ENCODE measurements at places on chromosomes 2 and 18.

- no peak for DNase-seq
Measured at GRCh38 chr18:47528343-47528742, 276.9 kb upstream of the SKOR2 start.

DNA sequence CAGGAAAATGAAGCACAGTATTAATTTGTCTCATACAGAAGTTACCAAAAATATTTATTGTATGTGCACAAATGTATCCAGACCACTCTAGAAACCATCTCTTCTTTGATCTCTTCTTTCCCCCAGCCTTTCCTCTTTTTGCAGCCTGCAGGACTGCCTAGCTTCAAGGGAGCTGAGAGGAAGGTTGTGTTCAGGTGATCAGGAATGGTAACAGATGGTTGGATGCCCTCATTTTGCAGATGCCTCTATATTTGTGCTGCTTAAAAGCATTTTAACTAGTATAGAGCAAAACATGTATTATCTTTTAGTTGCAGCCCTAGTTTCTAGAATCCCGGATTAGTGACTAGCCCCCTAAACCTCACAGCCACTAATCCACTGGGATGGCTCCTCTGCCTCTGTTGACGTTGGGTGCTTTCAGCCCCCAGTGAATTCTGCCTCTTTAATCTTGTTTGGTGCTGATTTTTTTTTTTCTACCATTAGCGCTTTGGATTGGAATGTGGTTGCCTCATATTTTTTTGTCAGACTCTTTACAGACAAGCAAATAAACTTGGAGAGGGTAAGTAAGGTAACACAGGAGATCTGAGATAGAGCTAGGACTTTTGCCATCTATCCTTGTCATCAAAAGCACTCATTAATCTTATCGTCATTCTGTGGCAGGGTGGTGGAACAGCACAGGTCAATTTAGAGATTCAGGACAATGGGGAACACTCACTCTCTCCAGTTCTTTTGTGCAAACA is 103.8 kb upstream of the NDUFV2 start:
- no peak for DNase-seq

DNA sequence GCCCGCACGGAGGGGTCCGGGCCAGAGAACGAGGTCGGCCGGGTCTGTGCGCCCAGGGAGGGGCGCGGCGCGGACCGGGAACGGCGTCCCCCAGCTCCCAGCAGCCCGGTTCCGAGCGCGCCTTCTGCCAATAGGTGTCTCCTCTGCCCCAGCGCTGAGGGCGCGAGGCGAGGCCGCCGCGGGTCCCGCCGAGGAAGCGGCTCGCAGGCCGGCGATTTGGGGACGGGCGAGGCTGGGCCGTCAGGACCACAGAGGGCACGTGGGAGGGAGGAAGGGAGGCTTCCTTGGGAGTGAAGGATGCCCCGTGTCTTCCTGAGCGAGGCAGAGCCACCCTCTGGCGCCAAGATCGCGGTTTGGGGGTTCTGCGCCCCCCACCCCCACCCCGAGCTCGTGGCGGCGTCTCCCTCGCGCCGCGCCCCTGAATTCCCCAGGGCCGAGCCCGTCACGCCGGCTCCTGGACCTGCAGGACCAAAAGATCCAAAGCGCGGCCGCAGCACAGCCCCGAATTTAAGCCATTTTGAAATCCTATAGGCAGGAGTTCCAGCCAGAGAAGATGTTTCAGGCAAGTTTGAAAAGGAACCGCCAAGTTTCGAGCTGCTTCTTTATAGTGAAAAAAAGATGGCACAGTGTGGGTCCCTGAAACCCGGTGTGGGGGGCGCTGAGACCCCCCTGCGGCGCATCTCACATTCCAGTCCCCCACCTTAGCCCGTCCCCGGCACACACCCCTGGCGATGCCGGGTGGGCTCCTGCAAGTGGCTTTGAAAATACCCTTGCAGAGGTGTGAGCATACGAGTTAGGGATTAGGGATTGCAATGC is 909 bp downstream of the NFATC1 start:
- no peak for DNase-seq

GRCh38 chr18:24603151-24603550 is 142.7 kb downstream of the HRH4 start:
- no peak for DNase-seq

DNA sequence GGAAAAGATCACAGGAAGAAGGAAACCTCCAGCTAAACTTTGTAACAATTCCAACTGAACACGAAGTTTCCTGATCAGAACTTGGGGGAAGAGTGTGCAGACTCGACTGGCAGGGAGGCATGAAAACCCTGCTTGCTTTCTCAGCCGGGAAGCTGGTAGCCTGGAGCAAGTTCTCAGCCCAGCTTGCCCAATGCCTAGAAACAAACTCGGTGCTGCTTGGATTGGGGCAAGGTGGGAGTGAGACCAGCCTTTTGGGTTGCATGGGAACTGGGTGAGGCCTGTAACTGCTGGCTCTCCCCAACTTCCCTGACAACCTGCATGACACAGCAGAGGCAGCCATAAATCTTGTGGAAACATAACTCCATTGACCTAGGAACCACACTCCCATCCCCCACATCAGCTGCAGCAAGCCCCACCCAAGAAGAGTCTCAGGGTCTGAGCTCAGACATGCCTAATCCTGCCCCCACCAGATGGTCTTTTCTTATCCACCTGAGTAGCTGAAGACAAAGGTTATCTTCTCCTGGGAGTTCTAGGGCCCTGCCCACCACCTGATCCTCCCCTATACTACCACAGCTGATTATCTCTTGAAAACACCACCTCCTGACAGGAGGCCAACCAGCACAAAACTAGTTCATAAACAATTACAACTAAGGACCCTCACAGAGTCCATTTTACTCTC is 1859.7 kb upstream of the CELF4 start:
- DNase-seq: no peak

GRCh38 chr2:151260573-151261230 is 961 bp downstream of the RBM43 start:
- DNase-seq: no peak

- DNase-seq: peak; percentile 65
Measured at GRCh38 chr18:73891572-73892421, 255.8 kb downstream of the FBXO15 start.

- DNase-seq: no peak
Measured at GRCh38 chr2:207233731-207234130, 68.0 kb upstream of the KLF7 start.

All from NCI-H2107 (cell line).